ENCODE measurements at places on chromosomes 2 and 18.

DNA sequence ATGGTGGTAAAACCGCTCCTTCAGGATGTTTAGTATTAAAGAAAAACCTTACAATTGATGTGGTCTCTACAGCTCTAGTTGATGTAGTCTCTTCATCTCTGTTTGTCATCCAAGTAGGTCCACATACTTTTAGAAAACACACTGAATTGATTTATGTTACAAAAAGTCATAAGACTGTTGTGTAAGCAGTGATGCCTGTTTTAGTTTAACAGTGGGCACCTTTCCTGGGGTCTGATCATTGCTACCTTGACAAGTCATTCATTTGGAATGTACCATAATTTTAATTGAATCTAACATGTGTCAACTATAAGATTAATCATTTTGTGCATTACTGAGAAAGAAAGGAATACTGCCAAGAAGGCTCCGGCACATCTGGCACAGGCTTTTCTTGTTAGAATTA is 34.3 kb downstream of the GIGYF2 start:
- peak; percentile 2 for DNase-seq

GRCh38 chr2:161078211-161078539 is 82.1 kb upstream of the TANK start:
- no peak for DNase-seq

DNA sequence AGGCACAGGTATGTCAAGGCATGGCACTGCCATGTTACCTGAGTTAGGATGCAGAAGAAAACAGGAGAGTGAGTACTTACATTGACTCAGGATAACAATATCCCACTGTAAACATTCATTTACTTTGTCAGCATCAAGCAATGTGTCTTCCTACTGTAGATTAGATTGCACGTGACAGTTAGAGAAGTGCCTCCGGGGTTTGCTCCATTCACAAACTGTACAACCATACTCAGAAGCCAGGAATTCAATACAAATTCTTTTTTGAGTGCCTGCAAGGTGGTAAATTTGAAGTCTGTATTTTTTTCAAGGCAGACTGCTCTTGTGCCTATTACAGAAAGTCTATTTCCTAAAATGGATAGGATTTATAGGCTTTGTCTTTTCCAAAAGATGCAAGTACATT is 34.1 kb downstream of the CDCA7 start:
- no peak for DNase-seq

GRCh38 chr2:64454386-64455332 is 697 bp downstream of the LGALSL start:
- no peak for DNase-seq

GRCh38 chr2:72095364-72095763 is 52.3 kb downstream of the CYP26B1 start:
- DNase-seq = no peak

GRCh38 chr2:3914241-3914640 is 210.9 kb downstream of the DCDC2C start:
- DNase-seq = no peak

DNA sequence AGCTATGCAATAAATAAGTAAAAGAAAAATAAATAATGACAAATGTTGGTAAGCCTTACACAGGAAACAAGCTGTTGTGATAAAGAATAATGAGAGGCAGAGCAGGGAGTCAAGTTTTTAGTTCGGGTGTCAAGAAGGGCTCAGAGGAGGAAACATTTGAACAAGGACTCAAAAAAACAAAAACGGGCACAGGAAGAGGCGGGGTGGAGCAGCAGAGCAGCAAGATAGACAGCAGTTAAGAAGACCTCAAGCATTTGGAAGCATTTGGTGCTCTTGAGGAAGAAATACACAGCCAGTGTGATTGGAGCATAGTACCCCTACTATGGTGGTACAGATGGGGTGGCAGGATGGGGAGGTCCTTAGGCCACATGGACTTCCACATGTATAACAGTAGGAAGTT is 2.8 kb downstream of the TMEM169 start:
- peak; percentile 57 for DNase-seq

- DNase-seq = no peak
Measured at GRCh38 chr2:2859164-2859563, 518.5 kb downstream of the EIPR1 start.

DNA sequence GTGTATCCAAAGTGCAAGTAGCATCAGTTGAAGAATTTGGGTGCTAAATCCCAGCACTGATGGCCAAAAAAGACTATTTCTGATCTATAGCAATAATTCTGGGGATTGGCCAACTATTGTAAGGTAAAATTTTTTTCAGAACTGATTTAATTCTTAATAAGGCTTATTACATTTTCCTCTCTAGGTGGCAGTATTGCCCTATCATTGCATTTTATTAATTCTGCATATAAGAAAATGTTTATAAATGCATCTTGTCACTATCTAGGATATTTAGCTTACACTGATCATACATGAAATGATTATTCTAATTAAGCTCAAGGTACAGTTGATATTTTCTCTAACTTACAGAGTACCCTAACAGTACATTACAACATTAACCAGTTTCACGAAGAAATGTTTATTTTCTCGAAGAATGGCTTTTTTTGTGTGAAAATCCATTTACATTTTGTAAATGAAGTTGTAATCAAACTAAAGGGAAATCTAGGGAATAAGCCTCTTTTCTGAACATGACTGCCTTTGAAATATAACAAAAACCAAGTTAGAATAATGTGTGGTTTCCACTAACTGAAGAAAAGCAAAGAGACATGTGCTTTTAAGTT is 11.0 kb downstream of the TTN start:
- peak; percentile 76 for DNase-seq

Measured in NCI-H1694 treated with DMSO at 0.1 percent for 48 hours (cell line).